ENCODE measurements at places on chromosomes 16 and 17. TPM values are rescaled to one million over a fixed set of nuclear protein-coding genes. Genes with fewer than 3 reads are reported as not detected.

GRCh38 chr16:27847030-27847550 is 216.4 kb downstream of the GSG1L start:
- H3K27me3 ChIP-seq, result no peaks in the 10 kb centered on the region
- H3K36me3 ChIP-seq, result no peaks in the 10 kb centered on the region
- H3K4me3 ChIP-seq, result no peak overlapping the region
- no peak for DNase-seq

TMIGD1 gene
- total RNA-seq, result not detected

CACNA1G gene
- 0.31 TPM for total RNA-seq

DNA sequence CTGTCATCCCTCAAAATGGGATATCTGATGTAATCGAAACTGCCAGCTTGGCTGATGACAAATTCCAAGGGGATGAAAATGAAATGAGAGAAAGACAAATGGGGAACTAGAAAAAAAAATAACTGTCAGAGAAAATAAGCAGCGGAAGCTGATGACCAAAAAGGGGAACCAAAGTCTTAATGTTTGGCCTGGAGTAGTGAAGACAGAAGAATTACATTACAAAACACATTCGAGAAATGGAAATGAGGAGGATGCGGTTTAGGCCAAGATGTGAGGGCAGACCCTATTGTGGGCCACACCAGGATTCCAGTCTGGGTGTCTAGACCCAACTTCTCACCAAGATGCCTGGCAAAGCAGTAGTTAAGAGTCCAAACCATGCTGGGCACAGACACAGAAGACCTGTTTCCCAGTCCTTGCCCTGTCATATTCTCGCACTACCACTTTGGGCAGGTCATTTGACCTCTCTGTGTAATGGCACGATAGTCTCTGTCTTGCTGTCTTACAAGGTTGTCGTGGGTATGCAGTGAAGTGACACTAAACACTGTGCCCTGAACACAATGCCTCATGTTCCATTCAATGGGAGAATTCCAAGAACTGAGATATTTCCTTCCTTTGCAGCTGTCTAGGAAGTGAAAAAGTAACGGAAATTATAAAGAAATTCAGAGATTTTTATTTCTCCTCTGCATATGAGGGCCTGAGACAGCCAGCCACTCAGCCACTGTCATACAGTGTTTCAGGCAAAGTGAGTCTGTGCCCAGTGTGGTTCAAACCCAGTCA is 12.3 kb upstream of the CCL2 start:
- H3K27me3 ChIP-seq, result no peaks in the 10 kb centered on the region
- DNase-seq, result peak; percentile 55
- peak overlapping the region; percentile 89 for H3K27ac ChIP-seq

GRCh38 chr17:19718613-19719354 is 2.4 kb upstream of the SLC47A2 start:
- no peaks in the 10 kb centered on the region for H3K27me3 ChIP-seq
- H3K36me3 ChIP-seq, result no peaks in the 10 kb centered on the region
- H3K4me1 ChIP-seq, result peaks cover 7% of the 10 kb centered on the region
- no peak overlapping the region for H3K27ac ChIP-seq
- no peak overlapping the region for H3K4me3 ChIP-seq
- no peak for DNase-seq

DNA sequence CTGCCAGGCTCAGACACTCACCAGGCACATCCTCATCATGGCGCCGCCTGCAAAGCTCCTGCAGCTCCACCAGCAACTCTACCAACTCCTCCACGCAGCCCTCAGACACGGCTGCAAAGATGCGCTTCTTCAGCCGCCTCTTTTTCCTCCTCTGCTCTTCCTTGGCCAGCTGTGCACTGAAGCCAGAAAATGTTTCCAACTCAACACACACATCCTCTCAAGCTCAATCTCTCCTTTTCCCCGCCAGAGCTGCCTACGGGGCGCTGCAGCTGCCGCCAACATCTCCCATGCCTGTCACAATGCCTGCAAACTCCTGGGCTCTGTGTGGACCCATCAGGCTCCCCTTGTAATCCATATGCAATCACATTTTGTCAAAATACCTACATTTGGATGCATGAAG is 14.2 kb downstream of the TRPV3 start:
- DNase-seq, result no peak
- peak overlapping the region; percentile 8 for H3K4me3 ChIP-seq
- no peaks in the 10 kb centered on the region for H3K27me3 ChIP-seq
- no peaks in the 10 kb centered on the region for H3K36me3 ChIP-seq
- peaks cover 4% of the 10 kb centered on the region for H3K4me1 ChIP-seq
- no peak overlapping the region for H3K27ac ChIP-seq

GRCh38 chr17:43014020-43014648 is 7.5 kb downstream of the IFI35 start:
- no peaks in the 10 kb centered on the region for H3K36me3 ChIP-seq
- H3K4me1 ChIP-seq, result peaks cover 9% of the 10 kb centered on the region
- no peak overlapping the region for H3K4me3 ChIP-seq
- DNase-seq, result no peak
- no peaks in the 10 kb centered on the region for H3K27me3 ChIP-seq

DNA sequence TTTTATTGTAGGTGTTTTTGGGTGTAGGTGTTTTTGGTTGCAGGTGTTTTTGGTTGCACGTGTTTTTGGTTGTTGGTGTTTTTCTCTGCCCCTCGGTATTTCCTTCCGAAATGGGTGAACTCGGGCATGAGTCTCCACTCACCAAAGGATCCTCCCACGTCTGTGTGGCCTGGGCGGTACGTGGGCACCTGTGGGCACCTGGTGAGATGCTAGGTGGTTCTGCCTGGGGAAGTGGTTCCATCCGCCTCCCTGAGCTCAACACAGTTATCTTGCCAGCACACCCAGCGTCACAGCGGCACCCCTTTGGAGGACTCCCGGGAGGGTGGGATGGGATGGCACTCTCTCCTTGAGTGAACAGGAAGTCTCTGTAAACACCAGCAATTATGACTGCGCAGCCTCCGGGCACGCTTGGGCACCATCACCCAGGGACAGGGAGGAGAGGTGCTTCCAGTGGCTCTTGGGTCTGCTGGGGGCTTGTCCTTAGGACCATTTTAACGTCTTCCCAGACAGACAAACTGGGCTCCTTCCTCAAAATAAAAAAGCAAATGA is 29.8 kb downstream of the COX4I1 start:
- no peak for DNase-seq
- no peaks in the 10 kb centered on the region for H3K36me3 ChIP-seq
- H3K4me3 ChIP-seq, result no peak overlapping the region
- H3K27ac ChIP-seq, result no peak overlapping the region
- no peaks in the 10 kb centered on the region for H3K4me1 ChIP-seq

DNA sequence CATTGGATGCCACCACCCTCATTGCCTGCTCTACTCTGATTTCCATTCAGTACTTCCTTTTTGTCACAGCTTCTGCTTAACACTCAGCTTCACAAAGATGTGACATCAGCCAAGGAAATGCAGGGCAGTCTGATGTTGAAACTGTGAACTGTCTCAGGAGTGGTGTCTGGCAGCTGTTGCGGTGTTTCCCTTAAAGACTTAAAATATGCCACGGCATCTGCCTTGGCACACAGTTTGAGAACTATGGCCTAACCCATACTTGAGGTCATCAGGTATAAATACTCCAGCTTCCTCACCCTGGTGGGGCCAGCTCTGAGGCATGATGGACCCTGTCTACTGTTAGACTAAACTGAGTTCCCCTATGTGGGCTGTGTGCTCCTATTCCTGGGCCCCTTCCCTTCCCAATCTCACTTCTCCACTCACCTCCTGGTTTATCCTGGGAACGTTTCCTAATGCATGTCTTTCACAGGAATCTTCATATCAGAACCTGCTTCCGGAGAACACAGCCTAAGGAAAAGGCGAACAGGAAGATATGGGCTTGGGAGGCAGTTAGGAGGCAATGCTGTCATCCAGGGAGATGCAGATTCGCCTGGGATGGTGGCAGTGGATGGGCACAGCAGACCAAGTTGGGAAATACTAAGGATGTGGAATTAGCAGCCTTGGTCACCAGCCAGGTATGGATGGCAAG is 96.5 kb downstream of the WSCD1 start:
- H3K4me1 ChIP-seq, result no peaks in the 10 kb centered on the region
- no peak for DNase-seq
- H3K27ac ChIP-seq, result no peak overlapping the region

GRCh38 chr17:40485851-40486521 is 15.4 kb downstream of the TNS4 start:
- peak; percentile 51 for DNase-seq
- no peaks in the 10 kb centered on the region for H3K4me1 ChIP-seq
- no peaks in the 10 kb centered on the region for H3K27me3 ChIP-seq
- H3K4me3 ChIP-seq, result no peak overlapping the region

DNA sequence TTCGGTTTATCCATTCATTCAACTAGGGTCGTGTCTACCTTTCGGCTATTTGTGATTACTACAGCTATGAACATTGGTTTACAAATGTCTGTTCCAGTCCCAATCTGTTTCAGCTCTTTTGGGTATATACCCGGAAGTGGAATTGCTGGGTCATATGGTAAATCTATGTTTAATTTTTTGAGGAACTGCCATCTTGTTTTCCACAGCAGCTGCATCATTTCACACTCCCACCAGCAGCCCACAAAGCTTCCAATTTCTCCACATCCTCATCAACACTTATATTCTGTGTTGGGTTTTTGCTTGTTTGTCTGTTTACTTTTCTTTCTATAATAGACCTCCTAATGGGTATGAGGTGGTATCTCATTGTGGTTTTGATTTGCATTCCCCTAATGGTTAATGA is 48.7 kb upstream of the GINS3 start:
- DNase-seq, result no peak
- H3K4me3 ChIP-seq, result no peak overlapping the region
- H3K4me1 ChIP-seq, result no peaks in the 10 kb centered on the region
- no peak overlapping the region for H3K27ac ChIP-seq
- H3K36me3 ChIP-seq, result no peaks in the 10 kb centered on the region

GRCh38 chr16:10881479-10882030 is 4.6 kb downstream of the CIITA start:
- no peak overlapping the region for H3K27ac ChIP-seq
- no peaks in the 10 kb centered on the region for H3K4me1 ChIP-seq
- no peaks in the 10 kb centered on the region for H3K36me3 ChIP-seq

UNKL gene
- total RNA-seq, result 21.8 TPM

GRCh38 chr16:565419-566330 is 1.1 kb upstream of the NHLRC4 start:
- peaks cover 26% of the 10 kb centered on the region for H3K4me1 ChIP-seq
- peaks cover 21% of the 10 kb centered on the region for H3K27me3 ChIP-seq
- H3K27ac ChIP-seq, result no peak overlapping the region
- peak; percentile 59 for DNase-seq
- H3K4me3 ChIP-seq, result no peak overlapping the region

HSF5 gene
- total RNA-seq, result 0.17 TPM

SGCA gene
- total RNA-seq, result 18.2 TPM

- H3K27ac ChIP-seq, result no peak overlapping the region
- DNase-seq, result no peak
- H3K4me3 ChIP-seq, result no peak overlapping the region
- peaks cover 6% of the 10 kb centered on the region for H3K4me1 ChIP-seq
- H3K36me3 ChIP-seq, result no peaks in the 10 kb centered on the region
Observed at GRCh38 chr17:8749616-8750015, 5.0 kb upstream of the CCDC42 start.

KRTAP9-4 gene
- total RNA-seq, result not detected

GRCh38 chr16:75288181-75288580 is 36.8 kb upstream of the BCAR1 start:
- no peak for DNase-seq
- no peak overlapping the region for H3K4me3 ChIP-seq
- H3K27ac ChIP-seq, result peak overlapping the region; percentile 43

DNA sequence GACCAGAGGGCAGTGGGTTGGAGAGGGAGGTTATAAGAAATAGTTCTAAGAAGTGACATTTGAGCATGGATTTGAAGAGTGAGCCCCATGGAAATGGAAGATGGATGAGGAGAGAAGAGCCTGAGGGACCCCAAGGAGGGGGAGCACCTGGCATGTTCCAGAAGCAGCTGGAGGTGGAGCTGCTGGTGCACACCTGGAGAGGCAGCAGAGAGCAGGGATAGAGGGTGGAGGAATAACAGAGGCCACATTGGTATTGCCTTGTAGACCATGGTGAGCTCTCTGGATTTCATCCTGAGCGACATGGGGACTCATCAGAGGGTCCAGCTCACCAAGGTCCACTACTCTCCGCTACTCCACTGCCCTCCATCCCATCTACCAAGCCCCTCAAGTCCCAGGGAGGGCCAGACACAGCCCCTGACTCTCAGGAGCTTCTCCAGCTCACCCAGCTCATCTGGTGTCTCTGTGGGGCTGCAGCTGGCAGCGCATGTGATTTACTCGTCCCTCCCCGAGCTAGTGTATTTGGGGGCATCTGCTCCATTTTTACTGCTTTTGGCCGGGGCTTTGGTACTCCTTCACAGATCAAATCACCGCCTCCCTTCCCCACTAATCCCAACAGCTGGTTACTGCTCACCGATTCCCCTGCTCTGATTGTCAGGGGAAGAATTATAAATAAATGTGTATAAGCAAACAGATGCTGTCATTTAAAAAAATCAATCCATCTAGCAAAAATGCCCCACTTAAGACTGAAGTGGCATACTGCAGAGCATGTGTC is 22.1 kb upstream of the KDM8 start:
- H3K27me3 ChIP-seq, result no peaks in the 10 kb centered on the region
- H3K4me1 ChIP-seq, result no peaks in the 10 kb centered on the region
- no peak overlapping the region for H3K27ac ChIP-seq
- no peak overlapping the region for H3K4me3 ChIP-seq
- DNase-seq, result no peak
- no peaks in the 10 kb centered on the region for H3K36me3 ChIP-seq

HOXB1 gene
- not detected for total RNA-seq

SRCIN1 gene
- total RNA-seq, result 15.0 TPM

- no peaks in the 10 kb centered on the region for H3K4me1 ChIP-seq
- no peaks in the 10 kb centered on the region for H3K27me3 ChIP-seq
- no peak overlapping the region for H3K4me3 ChIP-seq
Observed at GRCh38 chr16:20938426-20938825, 37.9 kb downstream of the LYRM1 start.

MSLN gene
- 98.8 TPM for total RNA-seq

APOH gene
- total RNA-seq, result 5.6 TPM

MYBBP1A gene
- total RNA-seq, result 71.7 TPM

HOXB9 gene
- not detected for total RNA-seq

SDR42E1 gene
- total RNA-seq, result 9.5 TPM

DNA sequence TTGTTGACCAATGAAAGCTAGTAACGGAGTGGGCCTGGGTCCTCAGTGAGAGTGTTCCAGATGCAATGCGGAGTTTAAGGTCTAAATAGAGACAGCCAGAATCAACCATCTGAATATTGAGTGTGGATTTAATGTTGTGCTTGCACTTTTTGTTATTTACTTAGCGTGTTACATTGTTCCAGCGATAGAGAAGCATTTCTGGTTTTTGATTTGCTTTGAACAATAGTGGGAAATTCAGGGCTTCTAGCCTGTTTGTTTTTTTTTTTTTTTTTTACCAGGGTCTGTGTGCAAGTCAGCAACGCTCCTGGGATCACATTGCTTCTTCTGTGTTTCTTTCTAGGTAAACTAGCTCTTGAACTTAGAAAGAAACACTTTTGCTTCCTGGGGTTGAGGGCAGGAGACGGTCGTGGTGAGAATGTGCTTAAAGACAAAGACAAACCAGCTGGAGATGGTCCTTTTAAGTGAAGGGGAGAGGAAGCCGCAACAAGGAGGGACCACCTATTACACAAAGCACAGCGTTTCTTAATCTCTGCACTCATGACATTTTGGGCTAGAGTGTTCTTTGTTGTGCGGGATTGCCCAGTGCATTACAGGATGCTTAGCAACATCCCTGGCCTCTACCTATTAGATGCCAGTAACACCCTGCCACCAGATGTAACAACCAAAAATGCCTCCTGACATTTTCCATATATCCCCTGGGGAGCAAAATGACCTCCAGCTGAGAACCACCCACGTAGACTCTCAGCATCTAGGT is 119.2 kb downstream of the MAP2K6 start:
- no peak overlapping the region for H3K27ac ChIP-seq
- DNase-seq, result no peak
- H3K4me1 ChIP-seq, result no peaks in the 10 kb centered on the region
- no peaks in the 10 kb centered on the region for H3K27me3 ChIP-seq
- peaks cover 3% of the 10 kb centered on the region for H3K36me3 ChIP-seq

Measured in lung (tissue), 17 donors.